ENCODE measurements at places on chromosomes 11 and 22.

GRCh38 chr11:47161134-47161854 is 15.4 kb downstream of the ARFGAP2 start:
- no peak overlapping the region for H3K4me3 ChIP-seq
- H3K4me1 ChIP-seq, result peaks cover 18% of the 10 kb centered on the region
- H3K36me3 ChIP-seq, result peaks cover 27% of the 10 kb centered on the region
- H3K27ac ChIP-seq, result no peak overlapping the region
- peak; percentile 69 for DNase-seq

GRCh38 chr11:116312570-116313391 is 460.0 kb downstream of the BUD13 start:
- no peaks in the 10 kb centered on the region for H3K4me1 ChIP-seq
- no peak overlapping the region for H3K27ac ChIP-seq
- DNase-seq, result peak; percentile 80
- no peak overlapping the region for H3K4me3 ChIP-seq
- H3K27me3 ChIP-seq, result no peaks in the 10 kb centered on the region

DNA sequence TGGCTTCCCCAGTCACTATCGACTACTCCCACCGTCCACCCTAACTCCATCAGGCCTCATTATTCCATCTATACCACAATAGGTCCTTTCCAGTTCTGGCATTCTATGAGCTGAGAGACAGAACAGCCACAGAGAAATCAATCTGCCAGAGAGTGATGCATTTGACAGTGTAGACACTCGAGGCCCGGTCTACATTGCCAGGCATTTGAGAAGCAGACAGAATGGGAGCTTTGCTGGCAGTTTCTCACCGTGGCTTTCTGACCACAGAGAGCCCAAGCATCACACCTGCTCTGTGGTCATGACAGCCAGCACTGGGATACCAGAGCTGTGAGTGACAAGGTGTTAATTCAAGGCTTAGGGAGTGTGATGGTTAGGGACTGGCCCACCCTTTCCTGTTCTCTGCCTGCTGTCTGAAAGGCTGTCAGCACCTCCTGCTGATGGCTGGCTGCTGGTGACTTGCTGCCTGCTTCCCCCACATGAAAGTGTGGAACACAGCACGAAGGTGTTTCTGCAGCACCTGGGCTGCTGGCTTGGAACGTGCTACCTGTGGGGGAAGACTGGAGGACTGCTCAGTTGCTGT is 137.8 kb downstream of the KIRREL3 start:
- no peaks in the 10 kb centered on the region for H3K27me3 ChIP-seq
- H3K27ac ChIP-seq, result no peak overlapping the region
- no peaks in the 10 kb centered on the region for H3K36me3 ChIP-seq
- no peak overlapping the region for H3K4me3 ChIP-seq
- H3K4me1 ChIP-seq, result no peaks in the 10 kb centered on the region

GRCh38 chr11:61532134-61533038 is 23.8 kb downstream of the LRRC10B start:
- H3K36me3 ChIP-seq, result no peaks in the 10 kb centered on the region
- no peak overlapping the region for H3K4me3 ChIP-seq
- no peaks in the 10 kb centered on the region for H3K27me3 ChIP-seq

DNA sequence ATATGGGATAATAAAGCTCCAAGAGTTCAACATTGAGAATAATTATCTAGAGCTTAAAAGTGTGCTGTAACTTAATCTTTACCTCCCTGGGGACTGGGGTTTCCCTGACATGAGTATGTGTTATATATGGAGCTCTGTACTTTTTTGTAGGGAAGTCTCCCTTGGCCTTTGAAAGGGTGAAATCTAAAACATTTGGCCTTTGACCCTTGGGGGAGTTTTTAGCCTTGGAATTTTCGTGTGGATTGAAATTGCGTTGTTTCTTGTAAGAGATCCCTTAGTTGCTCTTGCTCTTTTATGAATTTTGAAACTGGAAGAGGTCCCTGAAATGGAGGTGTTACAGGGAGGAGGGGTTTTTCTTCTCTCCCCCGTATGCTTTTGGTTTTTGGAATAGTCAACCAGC is 450.0 kb downstream of the NELL1 start:
- DNase-seq, result no peak
- no peak overlapping the region for H3K27ac ChIP-seq
- H3K4me1 ChIP-seq, result no peaks in the 10 kb centered on the region
- no peaks in the 10 kb centered on the region for H3K36me3 ChIP-seq
- no peak overlapping the region for H3K4me3 ChIP-seq
- no peaks in the 10 kb centered on the region for H3K27me3 ChIP-seq

DNA sequence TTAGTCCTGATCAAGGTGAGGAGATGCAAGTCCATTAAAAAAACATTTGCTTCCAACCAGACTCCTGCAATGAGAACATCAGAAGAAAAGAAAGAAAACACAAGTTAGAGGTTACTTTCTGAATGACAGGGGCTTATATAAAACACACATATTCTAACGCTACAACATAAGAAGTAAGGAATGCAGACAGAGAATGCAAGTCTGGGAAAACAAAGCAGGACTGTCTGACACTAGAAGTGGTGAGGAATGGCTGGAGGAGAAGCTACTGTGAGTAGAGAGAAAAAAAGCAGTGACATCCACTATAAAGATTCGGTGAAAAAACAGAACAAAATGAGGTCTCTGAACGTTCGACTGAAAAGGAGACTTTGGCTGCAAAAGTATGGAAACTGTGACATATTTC is 12.3 kb downstream of the TMEM216 start:
- peaks cover 77% of the 10 kb centered on the region for H3K36me3 ChIP-seq
- DNase-seq, result no peak
- H3K4me1 ChIP-seq, result no peaks in the 10 kb centered on the region
- no peaks in the 10 kb centered on the region for H3K27me3 ChIP-seq
- no peak overlapping the region for H3K27ac ChIP-seq

GRCh38 chr11:40291329-40291728 is 1168.1 kb downstream of the LRRC4C start:
- H3K27me3 ChIP-seq, result no peaks in the 10 kb centered on the region
- peak overlapping the region; percentile 15 for H3K27ac ChIP-seq
- H3K36me3 ChIP-seq, result no peaks in the 10 kb centered on the region
- peak overlapping the region; percentile 56 for H3K4me3 ChIP-seq

DNA sequence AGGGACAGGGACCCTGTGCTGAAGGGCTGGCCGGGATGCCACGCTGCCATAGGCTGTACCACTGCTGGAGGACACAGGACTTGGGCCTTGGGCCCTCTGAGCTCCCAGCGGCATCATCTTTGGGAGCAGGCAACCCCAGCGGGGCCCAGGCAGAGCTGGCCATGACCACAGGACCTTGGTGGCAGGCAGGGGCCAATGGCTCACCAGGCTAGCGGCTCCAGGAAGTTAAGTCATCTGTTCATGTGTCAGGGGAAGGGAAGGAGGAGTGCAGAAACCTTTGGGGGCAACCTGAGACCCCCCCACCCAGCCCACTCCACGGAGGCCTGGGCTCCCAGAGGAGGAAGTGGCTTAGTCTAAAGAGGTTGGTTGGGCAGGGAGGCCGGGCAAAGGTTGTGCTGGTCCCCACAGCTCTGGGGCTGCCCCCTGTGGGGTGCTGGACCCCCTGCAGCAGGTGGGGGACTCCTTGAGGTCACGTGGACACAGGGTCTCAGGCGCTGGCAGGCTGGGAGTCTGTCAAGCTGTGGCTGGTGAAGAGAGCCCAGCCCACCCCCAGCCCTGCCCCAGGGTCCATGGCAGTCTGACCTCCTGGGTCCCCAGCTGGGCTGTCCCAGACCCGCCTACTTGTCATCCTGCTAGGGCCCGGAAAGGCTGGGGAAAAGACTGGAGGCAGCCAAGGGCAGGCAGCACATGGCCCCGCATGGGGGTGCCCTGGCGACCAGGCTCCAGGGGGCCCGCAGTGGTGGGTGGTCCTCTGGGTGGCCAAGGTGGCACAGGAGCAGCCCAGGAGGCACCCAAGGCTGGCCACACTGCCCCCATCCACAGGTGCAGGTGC is 184.3 kb downstream of the IGLL1 start:
- no peaks in the 10 kb centered on the region for H3K27me3 ChIP-seq
- no peaks in the 10 kb centered on the region for H3K4me1 ChIP-seq
- no peaks in the 10 kb centered on the region for H3K36me3 ChIP-seq

DNA sequence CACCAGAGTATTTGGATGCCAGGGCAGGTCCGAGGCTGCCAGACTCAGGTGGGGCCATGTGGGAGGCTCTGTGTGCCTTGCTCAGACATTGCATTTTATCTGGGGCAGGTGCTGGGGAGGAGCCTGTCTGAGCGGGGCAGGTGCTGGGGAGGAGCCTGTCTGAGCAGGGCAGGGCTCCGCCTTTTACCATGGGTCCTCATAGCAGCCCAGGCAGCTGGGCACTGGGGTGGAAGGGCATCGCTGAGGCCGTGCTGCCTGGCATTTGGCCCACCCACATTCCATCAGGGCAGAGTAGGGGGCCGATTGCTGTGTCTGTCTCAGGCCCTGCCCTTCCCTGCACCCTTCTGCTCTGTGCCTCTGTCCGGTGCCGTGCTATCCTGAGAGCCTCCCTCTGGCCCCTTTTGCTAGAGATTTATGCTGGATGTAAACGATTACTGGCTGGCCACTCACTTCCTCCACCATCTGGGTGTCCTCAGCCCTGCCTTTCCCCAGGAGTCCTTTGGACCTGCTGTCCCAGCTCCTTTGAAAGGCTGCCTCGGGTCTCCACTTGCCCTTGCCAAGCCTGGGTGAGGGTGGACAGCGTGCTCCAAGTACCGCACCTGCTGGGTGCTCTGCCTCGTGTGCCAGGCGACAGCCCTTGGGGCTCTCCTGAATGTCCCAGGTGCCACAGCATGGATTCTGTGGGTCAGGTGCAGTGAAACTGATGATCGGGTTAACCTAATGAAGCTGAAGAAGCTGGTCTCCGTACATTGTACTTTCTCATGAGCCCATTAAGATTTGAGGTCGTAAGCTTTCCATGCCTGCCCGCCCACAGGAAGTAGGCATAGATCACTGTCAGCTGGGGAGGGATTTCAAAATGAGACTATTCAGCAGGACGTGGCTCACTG is 281.6 kb downstream of the TBC1D22A start:
- no peaks in the 10 kb centered on the region for H3K27me3 ChIP-seq
- H3K36me3 ChIP-seq, result no peaks in the 10 kb centered on the region
- no peaks in the 10 kb centered on the region for H3K4me1 ChIP-seq
- no peak overlapping the region for H3K27ac ChIP-seq
- DNase-seq, result no peak

GRCh38 chr11:8362491-8362890 is 98.8 kb upstream of the LMO1 start:
- H3K4me3 ChIP-seq, result no peak overlapping the region
- H3K27me3 ChIP-seq, result no peaks in the 10 kb centered on the region
- no peaks in the 10 kb centered on the region for H3K36me3 ChIP-seq
- DNase-seq, result no peak
- no peaks in the 10 kb centered on the region for H3K4me1 ChIP-seq

DNA sequence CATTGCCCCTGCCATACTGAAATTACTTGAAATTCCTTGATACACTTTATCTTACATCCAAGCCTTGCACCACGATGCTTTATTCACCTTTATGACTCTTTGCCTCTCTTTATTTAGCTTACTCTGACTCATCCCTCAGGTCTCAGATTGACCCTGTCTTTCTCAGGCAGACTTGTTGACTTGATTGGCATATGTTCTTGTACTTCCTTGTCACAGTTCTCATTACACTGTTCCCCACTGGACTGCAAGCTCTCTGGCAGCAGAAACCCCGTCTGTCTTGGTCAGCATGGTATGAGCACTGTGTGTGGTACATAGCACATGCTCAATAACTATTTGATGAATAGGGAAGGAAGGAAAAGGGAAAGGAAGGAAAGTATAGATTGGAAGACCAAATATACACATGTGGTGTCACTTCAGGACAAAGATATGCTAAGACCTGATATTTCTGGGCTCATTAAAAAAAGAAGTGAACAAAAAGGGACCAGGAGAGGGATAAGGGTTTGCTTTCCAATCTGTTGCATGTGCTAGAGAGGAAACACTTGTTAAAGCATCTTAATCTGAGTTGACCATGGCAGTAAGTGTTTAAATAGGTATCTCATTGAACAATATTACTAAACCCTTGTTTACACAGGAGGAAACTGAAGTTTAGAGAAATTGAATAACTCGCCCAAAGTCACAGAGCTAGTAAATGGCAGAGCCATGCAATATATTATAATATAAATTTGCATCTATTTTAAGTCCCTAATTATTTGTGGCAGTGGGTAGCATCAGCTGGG is 7.2 kb downstream of the LYVE1 start:
- no peaks in the 10 kb centered on the region for H3K4me1 ChIP-seq
- H3K27me3 ChIP-seq, result no peaks in the 10 kb centered on the region
- H3K36me3 ChIP-seq, result no peaks in the 10 kb centered on the region
- no peak overlapping the region for H3K27ac ChIP-seq

GRCh38 chr11:3042496-3043314 is 14.5 kb downstream of the CARS1 start:
- H3K27me3 ChIP-seq, result no peaks in the 10 kb centered on the region
- DNase-seq, result no peak
- peaks cover 34% of the 10 kb centered on the region for H3K36me3 ChIP-seq
- H3K27ac ChIP-seq, result peak overlapping the region; percentile 48

GRCh38 chr11:110317516-110317932 is 21.1 kb upstream of the RDX start:
- H3K4me1 ChIP-seq, result no peaks in the 10 kb centered on the region
- H3K27me3 ChIP-seq, result no peaks in the 10 kb centered on the region
- no peaks in the 10 kb centered on the region for H3K36me3 ChIP-seq
- H3K27ac ChIP-seq, result no peak overlapping the region
- no peak overlapping the region for H3K4me3 ChIP-seq
